CD4-positive, alpha-beta T cell treated with Interleukin-6 at 100 ng/mL for 8 hours (primary cell): ENCODE measurements at places on chromosomes 3 and 15.

DNA sequence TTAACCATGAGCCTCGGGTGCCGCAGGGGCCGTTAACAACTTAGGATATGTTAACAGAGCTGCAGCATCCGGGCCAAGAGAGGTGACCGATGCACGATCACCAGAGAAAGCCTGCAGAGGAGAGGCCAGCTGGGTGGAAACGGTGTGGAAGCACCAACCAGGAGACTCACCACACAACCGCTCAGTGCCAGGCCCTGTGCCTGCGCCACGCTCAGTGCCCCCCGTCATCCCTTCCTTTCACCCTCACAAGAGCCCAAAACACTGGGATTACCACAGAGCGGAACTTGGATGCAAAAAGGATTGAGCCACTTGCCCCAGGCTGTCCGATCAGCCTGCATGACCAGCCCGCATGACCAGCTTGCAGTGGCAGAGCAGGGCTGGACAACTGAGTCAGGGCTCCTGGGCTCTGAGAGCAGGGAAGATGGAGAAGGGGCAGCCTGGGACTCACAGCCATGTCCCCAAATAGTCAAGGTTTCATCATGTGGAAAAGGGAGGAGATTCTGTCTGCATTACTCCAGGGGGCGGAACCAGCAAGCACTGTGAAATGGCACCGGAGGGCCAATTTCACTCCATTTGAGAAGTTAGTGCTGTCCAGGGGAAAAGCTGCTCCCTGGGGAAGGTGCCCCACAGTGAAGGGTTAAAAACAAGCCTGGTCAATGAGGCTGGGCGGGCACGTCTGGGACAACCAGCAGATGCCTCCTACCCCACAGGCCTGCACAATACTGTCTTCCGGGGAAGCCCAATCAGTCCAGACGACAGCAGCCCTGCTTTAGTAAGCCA, 156.8 kb downstream of the ATP10A start:
- no peak for DNase-seq

DNA sequence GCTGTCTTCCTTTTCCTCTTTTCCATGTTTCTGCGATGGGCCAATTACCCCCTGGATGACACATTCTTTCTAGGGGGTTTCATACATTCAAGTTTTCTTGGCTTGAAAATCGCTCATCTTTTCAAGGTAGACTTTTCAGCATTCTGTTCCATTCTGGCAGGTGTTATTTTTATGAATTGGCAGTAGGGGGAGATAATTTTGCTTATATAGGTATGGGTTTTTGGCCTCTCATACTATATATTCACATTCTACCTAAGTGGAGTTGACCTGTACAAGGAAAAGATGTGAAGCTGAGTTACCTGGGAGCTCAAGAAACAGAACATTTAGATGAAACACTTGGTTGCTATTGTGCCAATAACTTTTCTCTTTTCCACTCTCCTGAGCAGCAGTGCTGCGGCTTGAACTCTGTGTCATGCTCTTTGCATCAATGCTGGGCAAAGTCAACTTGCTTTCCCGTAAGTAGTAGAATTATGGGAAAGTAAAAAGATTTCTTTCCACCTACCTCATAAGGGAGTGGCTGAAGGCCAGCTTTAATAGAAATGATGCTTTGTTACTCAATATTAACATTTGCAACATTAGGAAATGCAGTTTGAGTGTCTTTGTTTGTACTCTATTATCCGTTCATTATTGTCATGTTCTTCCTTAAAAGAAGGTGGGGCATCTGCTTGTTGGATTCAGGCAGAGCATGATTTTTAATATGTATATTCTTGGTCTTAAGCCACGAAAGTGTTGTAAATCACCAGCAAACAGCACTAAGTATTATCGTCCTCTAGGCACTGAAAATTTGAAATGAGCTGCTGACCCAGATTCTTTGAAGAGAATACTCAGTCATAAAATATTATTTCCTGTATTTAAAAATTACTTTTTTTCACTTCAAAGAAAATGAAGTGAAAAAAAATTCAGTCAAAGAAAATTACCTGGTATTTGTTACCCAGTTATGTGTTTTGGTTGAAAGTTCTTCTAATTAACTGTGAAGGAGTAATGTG, 27.7 kb upstream of the MFSD1 start:
- DNase-seq, result no peak

- DNase-seq, result no peak
Measured at GRCh38 chr3:195208183-195208582, 62.8 kb downstream of the XXYLT1 start.

- no peak for DNase-seq
Measured at GRCh38 chr3:16668776-16669545, 63.7 kb upstream of the DAZL start.

DNA sequence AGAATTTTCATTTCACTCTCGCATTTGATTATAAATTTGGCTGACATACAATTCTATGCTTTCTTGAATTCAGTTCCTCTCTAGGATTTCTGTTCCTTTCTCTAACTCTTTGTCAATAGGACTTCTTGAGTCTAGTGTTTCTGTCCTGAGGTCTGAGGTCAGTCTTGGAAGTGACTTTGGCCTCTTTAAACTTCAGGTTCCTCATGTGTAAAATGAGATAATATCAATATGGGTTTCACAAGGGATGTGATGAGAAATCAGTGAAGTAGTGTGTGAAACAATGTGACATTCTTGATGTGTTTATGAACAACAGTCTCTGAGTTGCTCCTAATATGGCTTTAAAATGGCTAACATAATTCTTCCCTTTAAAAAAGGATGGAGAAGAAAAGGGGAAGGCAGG, 92.2 kb downstream of the SV2B start:
- no peak for DNase-seq

DNA sequence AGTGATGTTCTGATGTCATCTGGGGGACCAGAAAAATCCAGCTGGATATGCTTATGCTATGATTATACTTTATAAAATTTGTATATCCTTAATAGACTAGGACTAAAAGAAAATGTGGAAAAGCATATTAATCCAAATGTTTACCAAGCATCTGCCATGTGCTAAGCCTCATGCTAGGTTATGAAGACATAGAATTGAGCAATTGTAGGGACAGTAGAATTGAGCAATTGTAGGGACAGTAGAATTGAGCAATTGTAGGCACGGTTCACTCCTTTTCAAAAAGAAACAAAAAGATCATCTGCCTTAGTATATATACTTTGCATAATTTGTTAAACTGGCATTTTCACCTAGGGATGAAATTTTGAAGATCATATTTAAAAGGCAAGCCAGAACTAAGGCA, 18.3 kb downstream of the ABHD5 start:
- DNase-seq, result no peak

GRCh38 chr3:157239082-157239704, 79.2 kb upstream of the CCNL1 start:
- DNase-seq, result peak; percentile 62
